ENCODE measurements at places on chromosomes 7 and 10. TPM values are rescaled to one million over a fixed set of nuclear protein-coding genes. Genes with fewer than 3 reads are reported as not detected.

ZNF37A gene
- 25.8 TPM for total RNA-seq

TAS2R40 gene
- not detected for total RNA-seq

ABCB4 gene
- not detected for total RNA-seq

CUZD1 gene
- total RNA-seq = 3.0 TPM

TACC2 gene
- total RNA-seq = not detected
